Panc1 (cell line): ENCODE measurements at places on chromosomes 2 and 18.

DNA sequence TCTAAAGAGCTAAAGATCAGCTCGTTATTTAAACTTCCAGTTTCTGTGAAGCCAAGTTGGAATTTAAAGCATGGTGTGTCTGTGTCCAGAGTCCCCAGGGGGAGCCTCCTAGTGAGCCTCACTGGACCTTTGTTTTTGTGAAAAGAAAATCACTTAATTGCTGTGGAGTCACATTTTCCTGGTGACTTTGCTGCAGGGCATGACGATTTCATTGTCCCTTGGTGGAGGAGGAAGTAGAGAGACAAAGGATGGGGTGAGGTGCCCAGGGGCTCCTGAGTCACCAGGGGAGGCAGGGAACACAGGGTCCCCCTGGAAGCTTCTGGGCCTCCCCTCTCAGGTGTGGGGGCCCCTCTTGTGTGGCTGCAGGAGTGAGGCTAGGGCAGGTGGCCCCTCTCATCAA is 19.7 kb downstream of the ATP6V1C2 start:
- no peak for DNase-seq

DNA sequence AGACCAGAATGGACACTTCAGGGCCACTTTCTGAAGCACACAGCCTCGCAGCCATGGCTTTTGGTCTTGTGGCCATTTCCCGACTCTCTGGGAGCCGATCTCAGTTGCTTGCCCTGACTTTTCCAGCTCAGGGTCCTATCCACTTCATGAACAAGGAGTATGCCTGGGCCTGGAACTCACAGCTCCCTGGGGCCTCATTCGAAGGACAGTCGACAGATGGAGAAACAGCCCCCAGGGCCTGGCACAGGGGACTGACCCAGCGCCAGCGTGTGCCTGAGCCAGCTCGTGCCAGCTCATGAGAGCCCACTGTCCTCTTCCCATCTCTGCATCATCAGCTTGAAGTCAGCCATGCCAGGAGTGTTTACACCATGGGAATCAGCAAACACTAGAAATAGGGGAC is 134.6 kb upstream of the GPC1 start:
- no peak for DNase-seq

DNA sequence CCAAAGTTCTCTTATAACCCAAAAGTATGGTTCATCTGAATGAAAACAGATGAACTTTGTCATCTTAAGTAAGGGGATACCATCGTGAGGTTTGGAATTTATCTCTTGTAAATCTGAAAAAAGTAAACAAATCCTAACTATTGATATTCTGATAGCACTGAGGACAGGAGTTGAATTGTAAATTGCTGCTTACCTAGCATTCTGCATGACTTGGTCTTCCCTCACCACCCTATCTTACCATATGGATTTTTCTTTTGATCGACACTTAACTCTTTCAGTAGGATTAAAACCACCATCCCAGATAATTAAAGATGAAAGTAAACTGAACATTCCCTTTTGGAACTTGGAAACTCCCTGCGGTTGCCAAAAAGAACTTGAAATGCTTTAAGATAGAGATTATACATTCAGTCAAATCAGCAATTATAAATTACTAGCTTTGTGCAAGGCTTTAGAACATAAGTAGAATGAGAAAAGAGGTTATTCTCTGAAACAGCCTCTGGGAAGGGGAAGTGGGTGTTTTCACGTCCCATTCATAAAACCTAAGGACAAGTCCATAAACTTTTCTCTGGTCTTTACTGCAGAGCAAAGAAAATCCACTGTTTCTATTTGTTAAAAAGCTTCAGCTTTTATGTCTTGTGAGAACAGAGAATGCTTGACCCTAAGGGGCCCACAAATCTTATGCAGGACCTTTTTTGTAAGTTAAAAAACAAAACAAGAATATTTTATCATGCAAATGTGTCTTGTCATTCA is 49.7 kb upstream of the ZNF397 start:
- DNase-seq = no peak

DNA sequence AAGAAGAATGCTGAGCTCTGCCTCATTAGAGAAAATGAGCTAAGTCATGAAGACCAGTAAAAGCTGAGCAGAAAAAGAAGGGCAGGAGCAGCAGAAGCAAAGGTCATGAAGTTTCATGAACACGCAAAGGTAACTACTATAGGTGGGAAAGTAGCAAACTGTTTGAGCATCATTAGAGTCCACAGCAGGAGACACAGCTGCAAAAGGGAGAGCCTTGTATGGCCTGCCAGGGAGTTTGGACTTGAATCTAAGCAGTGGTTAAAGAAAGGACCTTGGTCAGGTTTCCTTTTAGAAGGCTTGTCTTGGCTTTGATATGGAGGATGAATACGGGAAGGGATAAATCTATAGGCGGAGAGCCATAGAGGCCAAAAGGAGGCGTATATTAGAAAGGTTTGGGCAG is 34.0 kb downstream of the DAPL1 start:
- DNase-seq = no peak

GRCh38 chr2:236207472-236207871 is 39.3 kb upstream of the GBX2 start:
- no peak for DNase-seq

- DNase-seq = no peak
Observed at GRCh38 chr2:32007121-32007391, 3.8 kb downstream of the MEMO1 start.

DNA sequence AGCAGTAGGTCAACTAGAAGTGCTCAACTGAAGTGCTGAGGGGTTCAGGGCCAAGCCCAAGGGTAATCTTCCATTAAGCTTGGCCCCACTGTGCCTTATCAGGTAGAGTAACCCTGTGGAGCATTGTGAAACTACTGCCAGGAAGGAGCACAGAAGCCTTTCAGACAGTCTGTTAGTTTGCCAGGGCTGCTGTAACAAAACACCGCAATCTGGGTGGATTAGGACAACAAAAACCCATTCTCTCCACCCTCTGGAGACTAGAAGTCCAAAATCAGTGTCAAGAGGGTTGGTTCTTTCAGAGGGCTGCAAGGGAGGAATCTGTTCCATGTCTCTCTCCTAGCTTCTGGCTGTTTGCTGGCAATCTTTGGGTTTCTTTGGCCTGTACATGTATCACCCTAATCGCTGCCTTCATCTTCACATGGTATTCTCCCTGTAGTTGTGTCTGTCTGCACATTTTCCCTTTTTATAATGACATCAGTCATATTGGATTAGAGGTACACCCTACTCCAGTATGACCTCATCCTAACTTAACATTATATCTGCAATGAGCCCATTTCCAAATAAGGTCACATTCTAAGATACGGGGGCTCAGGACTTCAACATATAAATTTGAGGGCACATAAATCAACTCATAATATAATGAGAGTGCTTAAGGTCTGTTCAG is 21.2 kb downstream of the VIT start:
- DNase-seq = no peak

- DNase-seq = no peak
Observed at GRCh38 chr18:10482363-10482984, 28.0 kb downstream of the APCDD1 start.

- DNase-seq = no peak
Observed at GRCh38 chr2:181123798-181124231, 143.4 kb downstream of the UBE2E3 start.

DNA sequence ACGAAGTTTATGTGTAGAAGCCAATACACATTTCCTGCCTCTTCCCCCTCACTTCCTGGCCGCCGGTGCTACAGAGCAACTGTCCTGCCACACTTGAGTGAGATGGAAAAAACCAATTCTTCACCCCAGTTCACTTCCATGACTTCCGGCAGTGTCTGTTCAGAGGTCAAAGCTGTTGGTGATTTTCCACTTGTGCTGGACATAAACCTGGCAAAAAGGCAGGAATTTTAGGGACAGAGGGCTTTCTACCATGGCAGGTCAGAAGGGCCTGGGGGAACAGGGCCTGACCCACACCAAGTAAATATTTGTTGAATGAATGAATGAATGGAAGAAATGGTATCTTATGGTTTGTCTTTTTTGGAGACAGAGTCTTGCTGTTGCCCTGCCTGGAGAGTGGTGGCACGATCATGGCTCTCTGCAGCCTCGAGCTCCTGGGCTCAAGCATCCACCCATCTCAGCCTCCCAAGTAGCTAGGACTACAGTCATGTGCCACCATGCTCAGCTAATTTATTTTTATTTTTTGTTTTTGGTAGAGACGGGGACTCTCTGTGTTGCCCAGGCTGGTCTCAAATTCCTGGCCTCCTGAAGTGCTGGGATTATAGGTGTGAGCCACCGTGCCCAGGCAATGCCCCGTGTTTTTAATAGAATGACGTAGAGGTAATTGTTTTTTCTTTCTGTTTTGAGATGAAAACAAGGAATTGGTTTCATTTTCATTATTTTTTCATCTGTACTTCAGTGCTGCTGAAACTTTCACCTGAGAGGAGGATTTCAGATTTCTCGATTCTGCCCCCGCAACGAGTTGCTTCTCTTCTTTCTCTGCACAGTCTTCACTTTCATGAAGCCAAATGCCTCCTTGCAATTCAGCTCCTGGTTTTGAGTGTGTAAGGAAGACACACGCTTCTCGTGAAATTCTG is 48.0 kb upstream of the LPIN2 start:
- DNase-seq = no peak

DNA sequence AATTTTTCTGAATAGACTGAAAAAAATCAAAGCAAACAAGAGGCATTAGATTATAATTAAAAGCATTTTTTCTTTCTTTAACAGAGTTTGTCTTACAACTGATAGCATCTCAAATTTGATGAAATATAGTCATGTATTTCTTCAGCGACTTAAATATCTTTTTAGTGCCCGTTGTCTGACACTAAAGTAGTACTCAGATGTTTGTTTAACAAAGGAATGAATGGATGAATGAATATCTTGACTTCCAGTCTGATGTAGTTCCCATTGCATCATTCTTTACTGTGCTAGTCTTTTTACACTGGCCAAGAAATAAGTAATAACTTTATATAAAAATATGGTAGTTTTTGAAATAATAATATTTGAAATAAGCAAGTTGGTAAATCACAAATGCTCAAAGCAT is 111.1 kb downstream of the TTC27 start:
- DNase-seq = no peak

GRCh38 chr2:127596311-127597045 is 49.5 kb upstream of the GPR17 start:
- no peak for DNase-seq

- no peak for DNase-seq
Observed at GRCh38 chr2:136482966-136483365, 282.4 kb upstream of the THSD7B start.

DNA sequence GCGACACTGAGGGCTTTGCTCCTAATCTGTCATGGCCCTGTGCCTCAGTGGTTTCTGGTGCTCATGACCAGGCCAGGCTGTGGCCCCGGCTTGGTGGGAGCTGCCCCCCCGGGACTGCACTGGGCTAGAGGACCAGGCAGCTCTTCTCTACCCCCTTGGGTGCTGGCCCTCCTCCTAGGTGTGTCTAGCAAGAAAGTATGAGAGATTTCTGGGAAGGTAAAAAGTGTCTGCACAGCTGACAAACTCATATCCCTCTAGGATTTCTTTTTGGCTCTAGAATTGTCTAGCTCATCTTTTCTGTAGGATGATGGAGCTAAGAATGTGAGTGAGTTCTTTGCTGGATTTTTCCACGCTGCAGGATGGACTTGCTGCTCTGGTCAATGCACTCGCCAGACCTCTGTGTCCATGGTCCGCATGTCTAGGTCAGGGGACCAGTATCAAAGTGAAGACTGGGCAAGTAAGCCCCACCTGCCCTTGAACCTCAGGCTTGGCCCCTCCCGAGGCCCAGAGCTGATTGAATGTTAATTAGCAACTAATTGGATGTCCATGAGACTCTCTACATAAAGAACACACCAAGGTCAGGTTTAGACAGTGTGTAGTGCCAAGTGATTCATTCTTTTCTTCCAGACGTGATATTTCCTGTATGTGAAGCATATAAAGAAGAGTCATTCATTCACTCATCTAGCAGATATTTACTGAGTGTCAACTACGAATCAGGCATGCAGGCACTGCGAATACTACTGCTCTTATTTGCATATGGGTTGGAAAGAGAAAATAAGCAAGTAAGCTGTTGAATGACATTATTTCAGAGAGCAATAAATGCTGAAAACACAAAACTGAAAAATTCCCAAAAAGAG is 15.6 kb upstream of the PSD4 start:
- DNase-seq = no peak
